RWPE2 (cell line): ENCODE measurements at places on chromosomes 11 and 22.

- no peak for DNase-seq
- peaks cover 80% of the 10 kb centered on the region for H3K36me3 ChIP-seq
- H3K27ac ChIP-seq, result peak overlapping the region; percentile 92
- H3K4me3 ChIP-seq, result no peak overlapping the region
These were observed 40.1 kb upstream of the PPARA start for GRCh38 chr22:46110215-46110614.

GRCh38 chr11:67574938-67575337 is 8.7 kb upstream of the GSTP1 start:
- no peak overlapping the region for H3K4me3 ChIP-seq
- no peak for DNase-seq
- no peaks in the 10 kb centered on the region for H3K27me3 ChIP-seq
- H3K27ac ChIP-seq, result no peak overlapping the region
- H3K4me1 ChIP-seq, result no peaks in the 10 kb centered on the region

- H3K4me3 ChIP-seq, result no peak overlapping the region
- H3K4me1 ChIP-seq, result no peaks in the 10 kb centered on the region
- no peaks in the 10 kb centered on the region for H3K27me3 ChIP-seq
- H3K27ac ChIP-seq, result no peak overlapping the region
- H3K36me3 ChIP-seq, result no peaks in the 10 kb centered on the region
These were observed 22.0 kb downstream of the TP53AIP1 start for GRCh38 chr11:128920666-128921065.

GRCh38 chr11:105553025-105553424 is 56.8 kb upstream of the GRIA4 start:
- no peak for DNase-seq
- no peaks in the 10 kb centered on the region for H3K27me3 ChIP-seq
- H3K4me3 ChIP-seq, result no peak overlapping the region
- H3K4me1 ChIP-seq, result no peaks in the 10 kb centered on the region
- no peak overlapping the region for H3K27ac ChIP-seq

- DNase-seq, result no peak
- H3K27me3 ChIP-seq, result peaks cover 26% of the 10 kb centered on the region
- H3K27ac ChIP-seq, result no peak overlapping the region
- no peaks in the 10 kb centered on the region for H3K36me3 ChIP-seq
- no peak overlapping the region for H3K4me3 ChIP-seq
These were observed 63.6 kb upstream of the PAX6 start for GRCh38 chr11:31874631-31875191.

DNA sequence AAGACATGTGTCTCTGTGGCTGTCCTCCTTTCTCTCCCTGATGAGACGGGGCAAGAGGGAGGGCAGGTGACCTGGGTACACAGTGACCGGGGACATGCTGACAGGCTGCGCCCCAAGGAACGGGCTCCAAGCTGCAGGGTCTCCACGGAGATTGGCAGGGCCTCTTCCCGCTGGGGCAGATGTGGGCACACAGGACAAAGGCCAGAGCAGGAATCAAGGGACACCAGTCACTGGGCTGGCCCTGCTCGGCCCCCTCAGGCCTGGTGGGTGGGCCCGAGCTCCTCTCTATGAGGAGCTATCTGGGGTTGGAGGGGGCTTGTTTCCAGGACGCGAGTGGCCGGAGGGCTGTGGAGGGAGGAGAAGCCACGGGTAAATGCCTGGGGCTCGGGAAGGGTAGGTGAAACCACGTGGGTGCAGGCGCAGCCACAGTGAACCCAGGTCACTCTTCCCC is 11.2 kb downstream of the PNPLA5 start:
- H3K4me1 ChIP-seq, result no peaks in the 10 kb centered on the region
- H3K4me3 ChIP-seq, result no peak overlapping the region
- H3K36me3 ChIP-seq, result no peaks in the 10 kb centered on the region
- H3K27me3 ChIP-seq, result peaks cover 5% of the 10 kb centered on the region

DNA sequence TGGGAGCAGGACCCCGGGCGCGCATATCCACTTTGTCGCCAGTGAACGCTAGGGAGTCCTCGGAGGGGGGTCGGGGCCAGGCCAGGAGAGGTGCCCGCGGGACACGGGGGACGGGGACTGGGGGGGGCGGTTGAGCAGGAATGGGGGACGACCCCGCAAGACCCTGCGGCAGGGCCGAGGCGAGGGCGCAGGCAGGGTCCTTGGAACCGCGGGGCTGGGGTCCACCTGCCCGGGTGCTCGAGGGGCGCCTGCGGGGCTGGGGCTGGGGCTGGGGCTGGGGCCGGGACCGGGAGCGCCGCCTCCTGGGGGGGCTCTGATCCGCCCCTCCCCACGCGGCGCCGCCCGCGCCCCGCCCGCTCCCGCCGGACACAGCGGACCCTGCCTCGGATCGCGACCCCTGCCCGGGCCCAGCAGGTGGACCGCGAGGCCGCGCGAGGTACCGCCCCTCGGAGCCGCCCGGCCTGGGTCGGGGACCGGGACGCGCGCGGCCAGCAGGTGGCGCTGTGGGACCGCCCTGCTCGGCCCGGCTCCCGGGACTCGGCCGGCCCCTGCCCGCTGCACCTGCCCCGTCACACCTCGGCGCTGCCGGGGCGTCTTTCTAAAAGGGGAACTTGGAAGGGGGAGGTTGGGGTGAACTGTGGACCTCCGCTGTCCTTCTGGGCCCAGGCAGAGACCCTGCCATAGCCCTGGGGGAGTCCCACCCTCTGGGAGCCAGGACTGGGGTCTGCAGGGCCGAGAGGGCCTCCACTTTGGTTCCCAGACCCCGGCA is 11.0 kb downstream of the CRELD2 start:
- no peaks in the 10 kb centered on the region for H3K27me3 ChIP-seq
- H3K4me3 ChIP-seq, result no peak overlapping the region
- peaks cover 8% of the 10 kb centered on the region for H3K4me1 ChIP-seq
- DNase-seq, result no peak
- peaks cover 5% of the 10 kb centered on the region for H3K36me3 ChIP-seq

DNA sequence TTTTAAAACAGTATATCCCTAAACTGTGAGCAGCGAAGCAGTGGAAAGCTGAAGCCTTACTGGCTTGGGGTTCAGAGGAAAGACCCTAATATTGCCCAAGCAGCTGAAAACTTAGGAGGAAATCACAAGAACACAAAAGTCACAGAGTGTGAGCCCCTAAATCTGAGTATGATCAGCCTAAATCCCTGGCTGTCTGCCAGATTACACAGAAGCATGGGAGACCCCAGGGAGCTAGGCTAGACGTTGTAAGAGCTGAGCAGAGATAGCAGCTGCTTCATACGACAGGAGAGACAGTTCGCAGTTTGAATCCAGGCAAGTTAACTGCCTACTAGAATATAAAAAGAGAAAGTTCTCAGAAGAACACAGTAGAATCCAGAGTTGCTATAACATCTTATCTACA is 81.2 kb downstream of the PACS1 start:
- DNase-seq, result no peak
- no peaks in the 10 kb centered on the region for H3K4me1 ChIP-seq
- H3K36me3 ChIP-seq, result peaks cover 2% of the 10 kb centered on the region; the same call in 1 of the 2 replicates
- H3K27me3 ChIP-seq, result no peaks in the 10 kb centered on the region

GRCh38 chr22:19879246-19879570 is 24.5 kb upstream of the GNB1L start:
- no peaks in the 10 kb centered on the region for H3K27me3 ChIP-seq
- DNase-seq, result peak; percentile 47
- no peak overlapping the region for H3K4me3 ChIP-seq
- H3K27ac ChIP-seq, result peak overlapping the region; percentile 98

DNA sequence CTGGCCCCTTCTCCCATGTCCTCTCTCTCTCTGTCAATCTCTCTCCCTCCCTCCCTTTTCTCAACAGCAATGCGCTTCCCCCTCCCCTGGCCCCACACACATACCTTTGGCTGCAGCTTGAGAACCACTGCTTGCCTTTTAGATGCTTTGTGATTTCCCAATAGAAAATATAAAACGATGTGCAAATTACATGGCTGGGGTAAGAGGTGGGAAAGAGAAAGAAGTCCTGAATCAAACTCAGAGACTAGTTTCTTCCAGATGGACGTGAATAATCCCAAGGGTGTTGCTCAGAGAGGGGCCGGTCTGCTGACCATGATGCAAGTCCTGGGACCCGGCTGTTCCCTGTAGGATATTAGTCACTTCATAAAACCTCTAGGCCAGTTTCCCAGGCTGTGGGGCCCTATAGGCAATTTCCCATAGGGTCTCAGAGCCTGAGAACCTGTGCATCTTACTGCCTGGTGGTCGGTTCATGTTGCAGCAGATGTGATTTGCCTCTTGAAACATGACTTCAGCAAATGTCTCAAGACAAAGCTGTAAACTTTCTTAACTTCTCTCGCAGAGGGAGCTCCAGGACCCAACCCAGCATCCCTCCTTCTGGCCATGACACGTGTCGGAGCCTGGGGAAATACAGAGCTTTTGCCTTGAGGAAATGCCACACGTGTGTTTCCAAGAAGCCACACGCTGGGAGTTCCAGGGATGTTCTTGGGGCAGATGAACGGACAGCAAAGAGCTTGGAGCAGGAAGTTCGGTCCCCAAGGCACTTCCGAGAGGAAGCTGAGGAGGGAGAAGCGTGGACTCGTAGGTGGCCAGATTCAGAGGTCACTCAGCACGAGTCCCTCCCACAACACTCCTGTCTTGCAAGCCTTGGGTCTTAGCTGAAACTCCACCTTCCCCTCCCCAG is 34.5 kb upstream of the ETS1 start:
- no peaks in the 10 kb centered on the region for H3K36me3 ChIP-seq
- no peaks in the 10 kb centered on the region for H3K4me1 ChIP-seq
- H3K4me3 ChIP-seq, result no peak overlapping the region
- no peak overlapping the region for H3K27ac ChIP-seq

GRCh38 chr11:44746894-44747293 is 20.1 kb downstream of the TSPAN18 start:
- H3K4me3 ChIP-seq, result no peak overlapping the region
- H3K4me1 ChIP-seq, result no peaks in the 10 kb centered on the region

- no peak overlapping the region for H3K4me3 ChIP-seq
- no peaks in the 10 kb centered on the region for H3K27me3 ChIP-seq
- H3K4me1 ChIP-seq, result no peaks in the 10 kb centered on the region
- no peak for DNase-seq
- no peaks in the 10 kb centered on the region for H3K36me3 ChIP-seq
These were observed 47.3 kb upstream of the LRRC32 start for GRCh38 chr11:76717816-76718215.

DNA sequence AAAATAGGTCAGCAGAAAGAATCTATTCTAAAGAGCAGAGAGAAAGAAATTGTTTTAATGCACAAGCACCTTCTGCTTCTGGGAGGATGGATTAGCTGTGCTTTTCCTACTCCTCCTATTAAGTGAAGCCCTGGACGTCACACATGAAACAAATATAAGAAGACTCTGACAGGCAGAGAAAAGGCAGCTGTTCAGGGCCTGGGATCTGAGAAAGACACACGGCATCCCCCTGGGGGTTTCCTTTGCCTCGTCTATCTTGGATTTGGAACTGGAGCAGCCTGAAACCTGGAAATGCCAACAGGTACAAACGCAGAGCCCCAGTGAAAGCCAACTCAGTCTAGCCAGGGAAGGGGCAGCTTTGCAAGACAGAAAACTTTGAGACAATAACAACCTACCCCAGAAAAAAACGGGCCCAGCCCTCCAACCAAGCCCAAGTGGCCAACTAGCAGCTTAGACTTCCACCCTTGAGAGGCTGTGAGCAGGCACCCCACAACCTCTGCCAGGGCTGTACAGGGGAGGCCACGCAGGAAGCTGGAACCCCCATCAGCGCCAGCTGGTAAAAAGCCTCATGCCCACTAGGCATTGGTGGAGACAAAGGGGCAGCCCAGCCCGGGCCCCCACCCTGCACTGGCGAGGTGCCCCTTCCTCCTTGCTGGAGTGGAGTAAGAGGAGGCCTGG is 7.3 kb downstream of the CERK start:
- peaks cover 8% of the 10 kb centered on the region for H3K4me1 ChIP-seq
- H3K27me3 ChIP-seq, result no peaks in the 10 kb centered on the region
- DNase-seq, result no peak
- no peaks in the 10 kb centered on the region for H3K36me3 ChIP-seq
- H3K27ac ChIP-seq, result no peak overlapping the region
- H3K4me3 ChIP-seq, result no peak overlapping the region

DNA sequence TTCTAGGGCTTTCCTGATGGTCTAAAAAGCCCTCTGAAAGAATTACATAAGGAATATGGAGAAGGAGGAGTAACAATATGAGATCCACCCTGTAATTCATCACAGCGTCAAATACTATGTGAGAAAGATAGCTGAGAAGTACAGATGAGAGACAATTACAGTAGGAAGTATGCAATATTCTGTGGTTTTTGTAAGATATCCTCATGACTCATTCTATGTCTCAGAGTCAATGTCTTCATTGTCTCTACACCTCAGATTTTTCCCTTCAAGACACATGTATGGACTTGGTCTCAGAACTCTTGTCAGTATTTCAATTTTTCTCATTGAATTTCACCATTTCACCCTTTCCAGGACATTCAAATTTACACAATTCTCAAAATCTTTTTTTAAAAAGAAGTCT is 343.3 kb upstream of the CTSC start:
- no peaks in the 10 kb centered on the region for H3K36me3 ChIP-seq
- peak overlapping the region; percentile 36 for H3K27ac ChIP-seq
- H3K4me1 ChIP-seq, result peaks cover 8% of the 10 kb centered on the region
- no peaks in the 10 kb centered on the region for H3K27me3 ChIP-seq

DNA sequence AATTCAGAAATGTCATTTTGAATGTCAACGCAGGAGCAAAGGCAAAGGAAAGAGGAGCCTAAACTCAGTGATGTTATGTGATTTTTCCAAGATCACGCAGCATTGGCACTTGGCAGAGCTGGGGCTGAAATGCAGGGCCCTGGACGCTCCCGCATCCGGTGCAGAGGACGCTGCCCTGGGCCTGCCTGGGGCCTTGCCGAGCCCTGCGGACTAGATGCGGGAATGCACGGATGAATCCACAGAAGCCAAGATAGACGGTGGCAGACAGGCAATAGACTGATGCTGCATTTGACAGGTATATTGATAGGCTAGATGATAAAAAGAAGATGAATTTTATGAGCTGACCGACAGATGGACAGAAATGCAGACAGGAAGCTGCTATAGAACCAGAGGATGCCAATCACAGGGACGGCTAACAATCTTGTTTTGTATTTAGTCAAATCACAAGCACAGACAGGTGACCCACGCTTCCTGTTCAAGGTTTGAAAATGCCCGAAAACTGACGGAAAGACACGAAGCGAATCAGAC is 696 bp upstream of the MARK2 start:
- peaks cover 14% of the 10 kb centered on the region; the same call in 1 of the 2 replicates for H3K36me3 ChIP-seq
- no peak for DNase-seq
- H3K4me1 ChIP-seq, result peaks cover 14% of the 10 kb centered on the region
- peak overlapping the region; percentile 3 for H3K4me3 ChIP-seq

DNA sequence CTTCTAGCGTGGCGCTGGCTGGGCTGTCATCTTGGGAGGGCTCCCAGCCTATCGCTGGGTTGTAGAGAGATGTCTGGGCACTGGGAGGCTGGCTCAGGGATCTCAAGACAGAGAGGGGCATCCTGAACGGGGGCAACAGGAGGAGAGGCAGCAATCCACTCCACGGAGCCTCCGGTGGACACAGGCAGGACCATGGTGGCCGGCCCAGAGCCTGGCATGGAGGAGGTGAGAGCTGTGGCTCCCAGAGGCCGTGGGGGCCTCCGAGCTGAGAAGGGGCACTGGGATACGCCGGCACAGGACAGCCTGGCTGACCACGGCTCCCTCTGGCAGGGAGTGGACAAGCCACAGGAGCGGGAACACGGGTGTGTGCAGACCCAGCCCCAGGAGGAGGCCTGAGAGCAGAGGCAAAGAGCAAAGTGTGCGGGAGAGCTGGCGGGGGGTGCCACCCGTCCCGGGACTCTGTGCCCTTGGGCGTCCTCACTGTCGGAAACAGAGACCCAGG is 9.1 kb downstream of the MRGPRF start:
- no peak overlapping the region for H3K27ac ChIP-seq
- DNase-seq, result peak; percentile 57
- H3K4me3 ChIP-seq, result no peak overlapping the region
- no peaks in the 10 kb centered on the region for H3K27me3 ChIP-seq
- peaks cover 8% of the 10 kb centered on the region for H3K4me1 ChIP-seq

GRCh38 chr22:30248484-30248883 is 1.9 kb upstream of the LIF start:
- peaks cover 18% of the 10 kb centered on the region for H3K4me1 ChIP-seq
- no peak overlapping the region for H3K4me3 ChIP-seq
- H3K36me3 ChIP-seq, result no peaks in the 10 kb centered on the region
- no peak overlapping the region for H3K27ac ChIP-seq
